ENCODE measurements at places on chromosomes 5 and 9. TPM values are rescaled to one million over a fixed set of nuclear protein-coding genes. Genes with fewer than 3 reads are reported as not detected.

Gene PPP2R2B
- 0.69 TPM for total RNA-seq

DNA sequence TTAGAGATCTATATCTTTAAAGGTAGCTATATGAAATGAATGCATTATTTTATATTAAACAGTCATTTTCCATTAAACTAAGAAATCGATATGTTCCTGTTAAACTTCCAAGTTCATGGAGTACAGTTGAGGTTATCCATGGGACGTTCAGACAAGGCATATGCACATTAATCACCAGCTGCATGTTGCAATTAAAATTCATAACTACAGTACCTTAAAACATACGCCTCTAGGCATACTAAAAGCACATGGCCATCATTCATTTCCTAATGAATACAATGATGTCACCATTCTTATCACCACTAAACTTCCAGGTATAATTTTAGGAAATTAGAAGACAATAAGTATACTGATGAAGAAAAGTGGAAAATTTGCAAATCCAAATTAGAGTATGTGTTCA lies 174.3 kb downstream of the CDH12 start:
- no peak for DNase-seq

Gene ZFP2
- 2.5 TPM for total RNA-seq

- DNase-seq = no peak
Measured at GRCh38 chr9:89839952-89840351, 235.1 kb downstream of the GADD45G start.

Gene KIF4B
- total RNA-seq = not detected
